Pulmonary artery endothelial cell (primary cell): ENCODE measurements at places on chromosomes 12 and 14. TPM values are rescaled to one million over a fixed set of nuclear protein-coding genes. Genes with fewer than 3 reads are reported as not detected.

Gene ITGA7
- 0.04 and 0.20 TPM in 2 replicates for total RNA-seq

Gene POLE2
- 14.8 and 18.2 TPM in 2 replicates for total RNA-seq

Gene INSM2
- total RNA-seq = not detected in 2 replicates

Gene TEX52
- not detected in 2 replicates for total RNA-seq

Gene GLIPR1
- total RNA-seq = 79.3 and 96.8 TPM in 2 replicates

Gene DACT1
- 0.35 and 0.40 TPM in 2 replicates for total RNA-seq

Gene PLD4
- total RNA-seq = under 0.01 and 0.04 TPM in 2 replicates

Gene LRTM2
- total RNA-seq = not detected in 2 replicates

Gene ESRRB
- not detected in 2 replicates for total RNA-seq
